ENCODE measurements at places on chromosomes 11 and 22. TPM values are rescaled to one million over a fixed set of nuclear protein-coding genes. Genes with fewer than 3 reads are reported as not detected.
A peak's percentile ranks its signal among the peaks of the same experiment; 100 is the strongest.

DNA sequence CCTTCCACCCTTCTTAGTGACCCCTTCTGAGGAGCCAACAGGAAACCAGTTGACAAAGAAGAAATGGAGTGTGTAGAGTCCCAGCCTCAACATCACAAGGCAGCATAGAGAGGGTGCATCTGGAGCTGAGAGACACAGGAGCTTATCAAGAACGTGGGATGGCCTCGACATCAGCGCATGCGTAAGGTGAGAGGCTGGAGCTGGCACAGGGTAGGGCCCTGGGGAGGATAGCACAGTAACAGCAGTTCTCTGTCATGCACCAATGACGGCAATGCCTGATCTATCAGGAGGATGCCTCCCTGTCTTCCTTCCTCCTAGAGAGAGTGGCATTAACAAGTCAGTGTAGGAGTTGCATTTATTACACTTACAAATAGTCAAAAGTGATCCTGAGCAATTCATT, 426.1 kb downstream of the NTM start:
- H3K4me3 ChIP-seq, result no peak overlapping the region
- H3K36me3 ChIP-seq, result no peaks in the 10 kb centered on the region
- no peak overlapping the region for H3K27ac ChIP-seq
- H3K4me1 ChIP-seq, result no peaks in the 10 kb centered on the region
- H3K27me3 ChIP-seq, result no peaks in the 10 kb centered on the region

The NAALAD2 gene
- polyA plus RNA-seq, result not detected

DNA sequence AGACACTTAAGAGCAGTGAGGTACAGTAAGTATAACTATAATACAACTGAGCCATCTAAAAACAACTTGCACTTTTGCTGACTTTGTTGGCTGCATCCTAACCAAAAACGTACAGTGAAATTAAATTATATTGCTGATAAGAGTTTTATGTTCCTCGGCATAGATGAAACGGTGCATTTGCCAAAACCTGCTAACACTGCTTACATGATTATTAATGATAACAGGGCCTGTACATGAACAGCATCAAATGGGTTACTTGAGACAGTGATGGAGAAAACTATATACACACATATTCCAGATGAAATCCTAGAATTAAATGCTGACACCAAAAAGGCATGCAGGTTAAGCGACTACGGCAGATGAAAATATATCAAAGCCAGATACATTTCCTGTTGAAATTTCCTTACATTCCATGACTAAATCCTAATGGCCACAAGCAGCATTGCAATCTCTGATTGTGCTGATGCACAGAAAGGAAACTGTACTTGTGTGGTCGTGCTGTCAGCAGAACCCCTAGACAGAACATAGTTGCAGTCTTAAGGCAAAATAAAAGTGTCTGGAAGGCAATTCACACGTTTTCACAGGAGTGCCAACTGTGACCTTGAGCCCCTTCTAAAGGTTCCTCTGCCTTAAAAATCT, 143.9 kb downstream of the CADM1 start:
- H3K4me1 ChIP-seq, result no peaks in the 10 kb centered on the region
- H3K36me3 ChIP-seq, result no peaks in the 10 kb centered on the region
- no peak overlapping the region for H3K4me3 ChIP-seq
- no peak for DNase-seq

The PRG2 gene
- polyA plus RNA-seq, result not detected

- no peak for DNase-seq
- no peak overlapping the region for H3K27ac ChIP-seq
- H3K27me3 ChIP-seq, result no peaks in the 10 kb centered on the region
- H3K4me3 ChIP-seq, result no peak overlapping the region
- no peaks in the 10 kb centered on the region for H3K36me3 ChIP-seq
- H3K4me1 ChIP-seq, result no peaks in the 10 kb centered on the region
These were observed 518.0 kb downstream of the OPCML start for GRCh38 chr11:133014337-133014736.

DNA sequence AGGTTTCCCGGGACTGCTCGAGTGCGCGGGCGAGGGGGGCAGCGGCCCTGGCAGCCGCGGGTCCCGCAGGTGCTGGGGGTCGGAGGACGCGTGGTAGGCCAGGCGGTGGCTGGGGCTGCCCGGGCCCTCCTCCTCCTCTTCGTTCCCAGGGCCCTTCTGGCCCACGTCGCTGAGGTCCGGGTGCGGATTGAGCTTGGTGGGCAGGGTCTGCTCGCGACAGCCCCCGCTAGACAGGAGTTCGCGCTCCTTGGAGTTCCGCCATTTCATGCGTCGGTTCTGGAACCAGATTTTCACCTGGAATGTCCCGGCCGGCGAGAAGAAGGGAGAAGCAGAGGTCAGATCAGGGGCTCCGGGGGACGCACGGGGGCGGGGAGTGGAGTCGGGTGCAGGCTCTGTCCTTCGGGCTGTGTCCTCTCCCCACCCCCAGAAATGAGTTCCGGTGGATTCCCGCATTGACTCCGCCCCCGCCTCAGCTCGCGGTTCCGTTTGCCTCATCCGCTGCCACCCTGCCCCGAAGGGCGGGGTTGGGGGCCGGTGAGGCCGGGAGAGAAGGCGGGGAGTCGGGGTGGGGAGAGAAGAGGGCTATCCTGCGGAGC, 3.9 kb downstream of the DBX1 start:
- no peaks in the 10 kb centered on the region for H3K27me3 ChIP-seq
- H3K4me1 ChIP-seq, result no peaks in the 10 kb centered on the region
- H3K27ac ChIP-seq, result no peak overlapping the region
- H3K36me3 ChIP-seq, result no peaks in the 10 kb centered on the region
- DNase-seq, result no peak

DNA sequence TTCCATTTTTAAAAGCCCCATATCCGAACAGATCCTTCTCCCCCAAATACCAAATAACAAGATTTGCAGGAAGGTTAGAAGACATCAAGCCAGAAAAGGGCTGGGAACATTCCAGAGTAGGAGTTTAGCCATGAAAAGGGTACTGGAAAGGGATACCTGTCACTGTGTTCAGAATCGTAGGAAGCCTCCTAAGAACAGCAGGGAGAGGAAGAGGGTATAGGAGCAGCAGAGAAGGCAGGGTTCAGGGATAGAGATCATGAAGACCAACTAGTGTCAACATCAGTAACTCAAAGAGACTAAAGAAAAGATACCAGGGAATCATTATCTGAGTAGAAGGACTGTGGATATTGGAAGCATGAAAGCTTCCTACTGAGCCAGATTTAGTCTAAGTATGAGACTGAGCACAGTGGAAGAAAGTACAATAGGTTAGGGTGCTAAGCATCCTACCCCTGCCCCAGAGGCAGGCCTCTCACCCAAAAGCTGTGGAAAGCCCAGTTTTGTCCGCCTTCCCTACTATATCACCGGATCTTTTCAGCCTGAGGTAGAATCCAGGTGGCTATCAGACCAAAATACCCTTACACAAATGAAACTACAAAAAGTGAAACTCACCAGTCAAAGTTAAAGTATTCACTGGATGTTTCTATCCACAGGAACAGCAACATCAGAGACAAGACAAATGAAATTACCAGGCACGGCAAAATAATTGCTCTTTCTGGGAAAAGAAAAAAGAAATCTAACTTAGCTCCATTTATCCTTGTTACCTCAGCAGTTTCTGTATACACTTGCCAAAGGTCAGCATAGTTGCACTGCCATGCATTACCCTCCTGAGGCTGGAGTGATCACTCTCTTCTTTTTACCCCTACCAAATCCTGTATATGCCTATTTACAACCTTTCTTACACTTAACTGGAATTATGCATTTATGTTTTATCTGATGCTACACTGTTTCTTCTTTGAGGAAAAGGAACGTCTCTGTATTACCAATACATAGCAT, 16.7 kb downstream of the GDPD4 start:
- no peak overlapping the region for H3K27ac ChIP-seq
- DNase-seq, result no peak

The RPS6KA4 gene
- polyA plus RNA-seq, result 27.2 TPM

DNA sequence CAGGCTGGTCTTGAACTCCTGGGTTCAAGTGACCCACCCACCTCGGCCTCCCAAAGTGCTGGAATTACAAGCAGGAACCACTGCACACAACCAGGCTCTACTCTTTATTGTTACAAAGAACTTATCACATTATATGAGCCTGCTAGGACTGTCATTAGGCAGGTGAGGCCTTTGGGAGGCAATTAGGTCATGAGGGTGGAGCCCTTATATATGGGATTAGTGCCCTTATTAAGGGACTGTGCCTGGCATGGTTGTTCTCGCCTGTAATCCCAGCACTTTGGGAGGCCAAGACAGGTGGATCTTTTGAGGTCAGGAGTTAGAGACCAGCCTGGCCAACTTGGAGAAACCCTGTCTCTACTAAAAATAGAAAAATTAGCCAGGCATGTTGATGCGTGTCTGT, 10.5 kb upstream of the PSMC3 start:
- H3K27me3 ChIP-seq, result no peaks in the 10 kb centered on the region
- H3K4me3 ChIP-seq, result no peak overlapping the region
- H3K4me1 ChIP-seq, result no peaks in the 10 kb centered on the region
- no peaks in the 10 kb centered on the region for H3K36me3 ChIP-seq
- no peak overlapping the region for H3K27ac ChIP-seq

DNA sequence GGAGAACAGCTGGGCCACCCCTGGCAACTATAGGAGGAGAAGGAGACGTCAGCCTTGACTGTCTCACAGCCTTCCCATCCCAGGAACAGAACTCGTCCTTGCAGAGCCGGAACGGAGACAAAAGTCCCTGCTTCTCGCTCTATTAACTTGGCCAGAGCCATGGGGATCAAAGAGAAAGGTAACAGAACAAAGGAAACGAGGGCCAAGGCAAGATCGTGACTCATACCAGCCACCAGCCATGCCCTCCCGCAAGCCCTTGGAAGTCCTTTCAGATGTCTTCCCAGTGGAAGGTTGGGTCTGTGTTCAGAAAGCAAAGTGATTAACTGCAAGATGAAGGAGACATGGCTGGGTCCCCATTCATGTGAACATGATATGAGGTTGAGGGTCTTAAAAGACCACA, 64.7 kb downstream of the PDE2A start:
- no peaks in the 10 kb centered on the region for H3K27me3 ChIP-seq
- DNase-seq, result no peak
- H3K4me3 ChIP-seq, result no peak overlapping the region
- no peak overlapping the region for H3K27ac ChIP-seq
- no peaks in the 10 kb centered on the region for H3K36me3 ChIP-seq

DNA sequence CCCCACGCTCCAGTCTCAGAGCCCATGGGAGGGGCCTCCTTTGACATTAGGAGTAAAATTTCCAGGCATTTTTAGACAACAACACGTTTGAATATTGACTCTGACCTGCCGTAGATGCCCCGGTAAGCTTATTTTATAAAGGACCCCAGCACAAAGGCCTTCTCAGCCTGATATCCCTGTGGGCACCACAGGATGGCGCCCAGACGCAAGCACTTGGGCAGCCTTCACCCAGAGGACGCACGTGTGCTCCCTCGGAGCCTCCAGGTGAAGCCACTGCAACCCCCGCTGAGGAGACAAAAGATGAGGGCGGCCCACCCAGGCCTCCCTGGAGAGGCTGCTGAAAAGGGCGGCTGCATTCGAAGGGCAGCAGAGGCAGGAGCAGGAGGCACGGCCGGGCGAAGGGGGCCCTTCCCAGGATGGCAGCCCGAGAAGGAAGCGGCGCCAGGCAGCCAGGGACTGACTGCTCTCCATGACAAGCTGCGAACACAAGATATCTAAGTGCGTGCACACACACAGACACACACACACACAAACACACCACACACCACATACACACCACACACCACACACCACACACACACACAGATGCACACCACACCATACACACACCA, 15.2 kb upstream of the TH start:
- no peak overlapping the region for H3K27ac ChIP-seq
- H3K4me1 ChIP-seq, result no peaks in the 10 kb centered on the region
- DNase-seq, result no peak
- no peak overlapping the region for H3K4me3 ChIP-seq

The BIK gene
- 1.6 TPM for polyA plus RNA-seq

The SHISAL1 gene
- 0.26 TPM for polyA plus RNA-seq

DNA sequence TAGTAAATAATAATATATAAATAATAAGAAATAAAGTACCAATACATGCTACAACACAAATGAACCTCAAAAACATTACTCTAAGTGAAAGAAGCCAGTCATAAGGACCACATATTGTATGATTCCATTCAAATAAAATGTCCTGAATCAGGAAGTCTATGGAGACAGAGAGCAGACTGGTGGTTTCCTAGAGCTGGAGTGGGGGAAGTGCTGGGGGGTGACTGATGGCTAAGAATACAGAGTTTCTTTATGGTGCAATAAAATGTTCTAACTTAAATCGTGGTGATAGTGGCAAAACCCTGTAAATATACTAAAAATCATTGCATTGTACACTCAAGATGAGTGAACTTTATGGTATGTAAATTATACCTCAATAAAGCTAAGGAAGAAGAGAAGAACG, 376.5 kb downstream of the BUD13 start:
- no peaks in the 10 kb centered on the region for H3K4me1 ChIP-seq
- no peak overlapping the region for H3K27ac ChIP-seq
- no peak for DNase-seq
- H3K27me3 ChIP-seq, result no peaks in the 10 kb centered on the region
- no peak overlapping the region for H3K4me3 ChIP-seq
- no peaks in the 10 kb centered on the region for H3K36me3 ChIP-seq

GRCh38 chr11:124190298-124191139, 7.4 kb downstream of the OR10D3 start:
- no peaks in the 10 kb centered on the region for H3K27me3 ChIP-seq
- no peaks in the 10 kb centered on the region for H3K36me3 ChIP-seq
- peaks cover 3% of the 10 kb centered on the region for H3K4me1 ChIP-seq
- no peak overlapping the region for H3K4me3 ChIP-seq

GRCh38 chr11:26830757-26831156, 108.9 kb upstream of the SLC5A12 start:
- DNase-seq, result no peak
- H3K4me1 ChIP-seq, result no peaks in the 10 kb centered on the region
- no peak overlapping the region for H3K4me3 ChIP-seq
- H3K27me3 ChIP-seq, result no peaks in the 10 kb centered on the region
- H3K27ac ChIP-seq, result no peak overlapping the region

DNA sequence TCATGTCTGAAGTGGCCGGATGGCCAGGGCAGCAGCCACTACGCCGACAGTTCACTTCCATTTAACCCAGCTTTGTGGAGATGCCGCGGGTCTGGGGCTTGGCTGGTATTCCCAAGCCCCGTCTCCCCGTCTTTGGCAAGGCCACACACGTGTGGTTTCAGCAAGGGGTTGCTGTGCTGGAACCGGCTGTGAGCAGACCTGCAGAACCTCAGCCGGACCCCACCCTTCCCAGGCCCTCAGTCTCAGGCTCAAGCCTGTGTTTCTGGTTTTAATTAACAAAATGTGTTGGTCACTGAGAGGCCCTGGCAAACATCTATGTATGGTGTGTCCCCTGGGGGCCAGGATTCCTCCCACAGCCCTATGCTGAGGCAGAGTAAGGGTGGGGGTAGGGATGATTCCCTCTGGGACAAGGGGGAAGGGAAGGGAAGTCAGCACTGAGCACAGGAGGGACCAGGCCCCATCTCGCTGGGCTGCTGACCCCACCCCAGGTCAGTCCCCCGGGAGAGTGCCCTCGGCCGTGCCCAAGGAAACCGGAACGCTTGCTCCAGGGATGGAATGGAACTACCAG, 9.3 kb downstream of the OSBPL5 start:
- peak overlapping the region; percentile 72 for H3K27ac ChIP-seq
- no peaks in the 10 kb centered on the region for H3K27me3 ChIP-seq
- peak overlapping the region; percentile 27 for H3K4me3 ChIP-seq
- peak; percentile 46 for DNase-seq
- no peaks in the 10 kb centered on the region for H3K36me3 ChIP-seq

All from aorta (tissue), 5 donors.